Ecto neural progenitor cell (in vitro differentiated cells): ENCODE measurements at places on chromosomes 7 and 10.
A peak's percentile ranks its signal among the peaks of the same experiment; 100 is the strongest.

DNA sequence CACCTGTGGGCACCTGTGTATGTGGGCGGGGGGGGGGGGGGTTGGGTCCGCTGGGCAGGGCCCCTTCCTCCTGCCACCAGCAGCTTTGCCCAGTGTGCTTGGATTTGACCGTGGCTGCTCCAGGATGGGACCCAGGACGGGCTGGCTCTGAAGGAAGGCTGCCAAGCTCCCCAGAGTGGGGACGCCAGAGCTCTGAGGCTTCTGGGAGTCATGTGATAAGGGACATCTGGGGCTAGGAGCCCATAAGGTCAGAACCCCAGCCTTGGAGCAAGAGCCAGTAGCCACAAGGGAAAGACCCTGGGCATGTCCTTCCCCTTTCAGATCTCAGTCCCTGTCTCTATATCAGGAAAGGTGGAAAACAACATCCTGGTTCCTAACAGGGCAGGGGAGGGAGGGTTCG is 21.8 kb upstream of the AMZ1 start:
- no peak for DNase-seq

DNA sequence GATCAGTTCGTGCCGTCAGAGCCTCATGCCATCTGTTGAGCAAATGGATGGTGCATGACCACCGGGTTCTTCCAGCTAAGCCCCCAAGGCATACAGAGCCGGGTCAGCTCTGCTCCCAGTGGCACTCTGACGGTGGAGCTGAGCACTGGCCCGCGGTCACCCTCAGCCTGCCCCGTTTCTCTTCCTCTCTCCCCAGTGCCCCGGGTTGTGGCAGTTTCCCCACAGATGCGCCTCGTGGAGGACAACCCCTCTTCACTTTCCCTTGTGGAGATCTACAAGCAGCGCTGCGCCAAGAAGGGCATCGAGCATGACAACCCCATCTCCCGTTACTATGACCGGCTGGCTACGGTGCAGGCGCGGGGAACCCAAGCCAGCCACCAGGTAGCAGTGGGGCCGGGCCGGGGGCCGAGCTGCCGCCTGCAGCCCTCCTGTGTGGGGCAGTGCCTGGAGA is 129.9 kb downstream of the TRRAP start:
- peak; percentile 14 for DNase-seq

GRCh38 chr7:135801045-135801693 is 52.6 kb upstream of the FAM180A start:
- no peak for DNase-seq

DNA sequence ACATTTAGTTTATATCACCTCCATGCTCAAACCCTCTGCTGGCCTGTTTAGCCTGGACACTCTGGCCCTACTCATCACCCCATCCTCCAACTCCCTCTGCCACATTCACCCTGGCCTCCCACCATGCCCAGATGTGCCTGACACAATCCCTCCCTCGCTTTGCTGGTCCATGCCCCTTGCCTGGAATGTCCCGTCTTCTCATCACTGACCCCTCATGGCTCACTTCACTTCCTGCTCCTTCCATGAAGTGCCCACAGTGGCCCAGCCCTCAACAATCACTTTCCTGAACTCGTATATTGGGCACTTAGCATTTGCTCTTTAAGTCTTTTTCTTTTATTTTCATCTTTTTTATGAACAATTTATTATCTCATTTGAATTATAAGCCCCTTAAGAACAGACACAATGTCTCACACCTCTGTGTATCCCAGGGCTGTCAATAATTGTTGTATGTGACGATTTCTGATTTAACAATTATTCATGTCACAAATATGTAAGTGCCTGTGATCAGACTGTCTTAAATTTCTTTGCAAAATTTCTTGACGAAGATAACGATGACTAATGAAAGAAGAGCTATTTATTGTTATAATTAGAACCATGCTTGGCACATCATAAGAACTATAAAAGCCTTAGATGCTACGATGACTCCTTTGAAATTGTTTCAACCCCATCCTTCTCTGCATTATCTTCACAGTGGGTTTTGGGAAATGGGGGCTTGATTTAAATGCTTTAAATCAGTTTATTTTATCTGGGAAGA is 209.9 kb upstream of the YAE1 start:
- DNase-seq, result no peak

- peak; percentile 62 for DNase-seq
These were observed 111.4 kb downstream of the COL28A1 start for GRCh38 chr7:7424151-7424873.

- DNase-seq, result no peak
These were observed 13.9 kb upstream of the PLXNA4 start for GRCh38 chr7:132590162-132590561.

DNA sequence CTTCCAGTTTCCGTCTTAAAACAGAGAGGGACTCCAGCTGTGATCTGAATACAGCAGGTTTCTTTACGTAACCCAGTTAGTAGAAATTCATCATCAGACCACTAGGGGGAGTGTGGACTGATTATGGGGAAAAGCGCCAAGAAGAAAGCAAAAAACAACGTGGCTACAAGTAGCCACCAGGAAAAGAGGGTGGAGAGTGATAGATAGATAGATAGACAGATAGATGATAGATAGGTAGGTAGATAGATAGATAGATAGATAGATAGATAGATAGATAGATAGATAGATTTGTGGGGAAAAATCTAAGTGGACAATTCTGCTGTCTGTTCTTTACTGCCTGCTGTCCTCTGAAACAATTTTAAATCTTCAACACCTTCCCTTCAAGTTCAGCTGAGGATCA is 12.7 kb upstream of the AKR1B10 start:
- DNase-seq, result no peak

DNA sequence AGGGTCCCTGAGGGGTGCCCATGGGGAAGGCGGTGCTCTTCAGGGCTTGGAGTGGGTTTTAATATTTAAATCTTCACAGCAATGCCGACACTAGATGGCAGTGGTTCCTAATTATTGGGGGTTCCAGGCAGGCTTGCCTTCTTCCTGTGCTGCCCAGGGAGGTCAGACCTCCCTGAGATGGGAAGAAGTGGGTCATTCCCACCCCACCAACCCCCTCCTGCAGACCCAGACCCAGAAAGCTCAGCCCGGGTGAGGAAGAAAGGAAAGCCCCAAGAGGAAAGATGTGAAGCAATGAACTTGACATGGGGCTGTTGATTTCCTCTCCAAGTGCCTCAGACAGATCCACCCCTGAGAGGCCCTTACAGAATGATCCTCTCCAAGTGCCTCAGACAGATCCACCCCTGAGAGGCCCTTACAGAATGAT is 85.1 kb upstream of the LANCL2 start:
- peak; percentile 72 for DNase-seq

DNA sequence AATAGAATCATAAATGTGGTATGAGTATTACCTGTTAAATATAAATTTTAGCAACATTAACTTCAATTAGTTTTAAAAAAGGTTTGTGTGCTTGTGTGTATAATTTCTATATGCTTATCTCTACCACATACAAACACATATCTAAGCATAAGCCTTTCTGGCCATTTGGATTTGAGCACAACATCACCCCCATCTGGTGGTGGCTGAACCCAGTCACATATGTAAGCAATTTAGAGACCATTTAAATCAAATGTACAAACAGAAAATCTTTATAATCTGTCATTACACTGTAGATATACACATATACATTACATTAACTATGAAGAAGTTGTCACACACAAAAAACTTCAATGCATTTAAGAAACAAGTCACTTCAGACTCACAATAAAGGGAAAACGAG is 31.7 kb downstream of the GPR22 start:
- no peak for DNase-seq

GRCh38 chr7:27194002-27194352 is 5.9 kb downstream of the HOXA13 start:
- DNase-seq, result no peak

DNA sequence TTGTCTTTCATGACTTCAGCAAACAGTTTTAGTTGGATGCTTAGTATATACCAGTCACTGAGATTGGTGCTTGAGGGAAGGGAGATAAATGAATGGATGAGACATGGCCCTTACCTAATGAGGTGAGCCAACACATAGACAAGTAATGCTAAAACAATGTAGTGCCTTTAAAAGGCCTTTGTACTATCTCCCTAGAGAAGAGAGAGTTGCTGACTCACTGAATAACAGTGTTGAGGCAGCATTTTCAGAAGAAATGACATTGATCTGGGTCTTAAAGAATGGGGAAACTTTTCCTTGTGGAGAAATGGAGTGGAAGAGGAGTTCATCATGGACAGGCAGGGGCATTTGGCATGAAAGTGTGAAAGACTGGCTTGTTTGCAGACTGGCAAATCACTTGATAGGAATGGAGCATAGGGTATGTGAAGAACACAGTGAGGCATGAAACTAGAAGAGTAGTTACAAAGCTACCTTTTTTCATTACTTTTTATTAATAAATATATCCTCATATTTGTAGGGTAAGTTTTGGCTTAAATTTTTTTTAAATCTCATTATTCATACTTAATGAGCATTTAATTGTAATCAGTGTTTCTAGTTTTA is 91.2 kb downstream of the KAT6B start:
- DNase-seq, result no peak

- DNase-seq, result peak; percentile 79
These were observed 105.2 kb upstream of the PPIF start for GRCh38 chr10:79241990-79242619.

GRCh38 chr7:57774300-57774699 is 324.3 kb downstream of the ZNF716 start:
- DNase-seq, result no peak

DNA sequence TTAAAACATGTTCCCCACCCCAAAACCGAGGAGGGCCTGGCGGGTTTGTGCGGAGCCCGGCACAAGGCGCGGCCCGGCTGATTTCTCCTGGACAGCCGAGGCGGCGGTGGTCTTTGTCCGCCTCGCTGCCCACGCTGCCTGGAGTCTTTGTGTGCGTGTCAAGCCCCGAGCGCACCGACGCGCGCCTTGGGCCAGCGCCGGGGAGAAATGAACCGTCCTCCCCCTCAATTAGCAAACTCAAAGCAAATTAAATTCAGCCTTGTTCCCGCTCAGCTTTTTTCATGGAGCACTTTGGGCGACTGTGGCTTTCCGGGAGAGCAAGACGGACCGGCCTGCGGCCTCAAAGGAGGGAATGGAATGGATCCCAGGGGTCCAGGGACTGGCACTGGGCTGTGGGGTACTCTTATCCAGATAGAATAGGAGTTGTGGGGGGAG is 4.1 kb downstream of the EMX2 start:
- no peak for DNase-seq

DNA sequence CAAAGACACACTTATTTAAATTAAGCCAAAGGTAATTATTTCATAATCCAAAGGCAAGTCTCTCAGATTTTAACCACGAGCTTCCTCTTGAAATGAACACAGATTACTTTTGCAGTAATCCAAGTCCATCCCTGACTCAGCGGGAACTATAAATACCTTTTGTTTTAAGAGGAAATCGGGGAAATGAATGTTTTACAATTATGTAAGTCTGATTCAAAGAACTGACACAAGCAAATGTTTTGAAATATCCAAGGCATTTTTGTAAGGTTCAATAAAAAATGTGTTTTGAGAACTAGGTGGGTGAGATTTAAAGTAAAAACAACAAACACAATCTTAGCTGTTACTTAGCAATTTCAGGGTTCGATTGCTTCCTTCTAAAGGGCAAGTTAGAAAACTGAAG is 179.8 kb upstream of the ASAH2 start:
- DNase-seq, result no peak

DNA sequence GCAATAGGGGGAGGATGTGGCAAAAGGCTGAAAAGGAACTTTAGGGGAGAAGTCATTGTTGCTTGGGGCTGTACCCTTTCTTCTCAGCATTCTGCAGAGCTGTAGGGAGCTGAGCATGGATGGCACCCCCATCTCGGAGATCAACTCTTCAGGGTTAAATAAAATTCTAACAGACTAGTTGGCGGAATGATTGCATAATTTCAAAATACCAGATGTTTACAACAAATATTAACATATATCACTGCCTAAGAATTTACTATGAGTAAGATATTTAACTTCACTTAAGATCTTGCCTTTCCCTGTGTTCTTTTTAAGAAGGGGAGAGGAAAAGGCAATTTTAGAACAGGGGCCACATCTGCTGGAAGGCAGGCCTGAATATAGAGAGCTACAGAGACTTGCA is 509 bp upstream of the OR2F1 start:
- DNase-seq, result no peak

GRCh38 chr10:85609509-85609908 is 757.1 kb downstream of the GRID1 start:
- DNase-seq, result peak; percentile 4

DNA sequence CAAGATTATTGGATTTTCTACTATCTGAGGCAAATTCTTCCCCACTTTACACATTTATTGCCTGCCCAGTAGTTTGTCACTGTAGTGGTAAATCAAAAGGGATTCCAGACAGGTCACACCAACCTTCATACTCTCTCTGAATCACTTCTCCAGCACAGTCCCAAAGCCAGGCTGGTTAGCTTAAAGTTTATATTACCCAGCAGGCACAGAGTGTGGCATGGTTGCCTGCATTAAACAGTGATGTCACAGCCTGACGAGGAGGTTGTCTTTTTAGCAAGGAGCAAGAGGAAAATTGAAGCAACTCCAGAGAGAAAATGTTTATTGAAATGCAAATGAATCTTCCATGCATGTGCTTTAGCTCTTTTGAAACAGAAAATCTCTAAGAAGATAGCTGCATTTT is 375.5 kb upstream of the CELF2 start:
- DNase-seq, result no peak

- no peak for DNase-seq
These were observed 123.4 kb upstream of the NEBL start for GRCh38 chr10:21020545-21020944.

- no peak for DNase-seq
These were observed 7.9 kb upstream of the XPNPEP1 start for GRCh38 chr10:109931163-109931562.

DNA sequence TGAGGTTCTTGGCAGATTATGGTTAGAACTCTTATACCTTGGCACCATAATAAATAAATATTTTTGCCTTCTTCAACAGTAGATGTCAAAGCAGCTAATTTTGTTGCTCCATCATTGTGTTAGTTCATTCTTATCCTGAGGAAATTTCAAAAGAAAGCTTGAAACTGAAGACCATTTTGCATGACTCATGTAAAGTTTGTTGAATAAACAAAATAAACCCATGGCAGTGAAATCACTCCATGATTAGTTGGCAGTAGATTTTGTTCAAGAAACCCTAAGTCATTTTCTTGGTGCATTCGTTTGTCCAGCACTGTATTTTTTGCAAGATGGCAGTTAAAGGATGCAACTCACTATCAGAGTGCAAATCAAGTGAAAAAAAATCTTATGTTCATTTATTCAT is 91.6 kb downstream of the HECW1 start:
- DNase-seq, result no peak

- no peak for DNase-seq
These were observed 27.7 kb upstream of the LRRD1 start for GRCh38 chr7:92206672-92207071.
